ENCODE measurements at places on chromosomes 16 and 17. TPM values are rescaled to one million over a fixed set of nuclear protein-coding genes. Genes with fewer than 3 reads are reported as not detected.

KCNAB3 gene
- 0.26 TPM for total RNA-seq

- DNase-seq: no peak
Observed at GRCh38 chr17:10649602-10650001, 7.5 kb downstream of the MYH3 start.

SAMD14 gene
- total RNA-seq: 2.8 TPM

DNA sequence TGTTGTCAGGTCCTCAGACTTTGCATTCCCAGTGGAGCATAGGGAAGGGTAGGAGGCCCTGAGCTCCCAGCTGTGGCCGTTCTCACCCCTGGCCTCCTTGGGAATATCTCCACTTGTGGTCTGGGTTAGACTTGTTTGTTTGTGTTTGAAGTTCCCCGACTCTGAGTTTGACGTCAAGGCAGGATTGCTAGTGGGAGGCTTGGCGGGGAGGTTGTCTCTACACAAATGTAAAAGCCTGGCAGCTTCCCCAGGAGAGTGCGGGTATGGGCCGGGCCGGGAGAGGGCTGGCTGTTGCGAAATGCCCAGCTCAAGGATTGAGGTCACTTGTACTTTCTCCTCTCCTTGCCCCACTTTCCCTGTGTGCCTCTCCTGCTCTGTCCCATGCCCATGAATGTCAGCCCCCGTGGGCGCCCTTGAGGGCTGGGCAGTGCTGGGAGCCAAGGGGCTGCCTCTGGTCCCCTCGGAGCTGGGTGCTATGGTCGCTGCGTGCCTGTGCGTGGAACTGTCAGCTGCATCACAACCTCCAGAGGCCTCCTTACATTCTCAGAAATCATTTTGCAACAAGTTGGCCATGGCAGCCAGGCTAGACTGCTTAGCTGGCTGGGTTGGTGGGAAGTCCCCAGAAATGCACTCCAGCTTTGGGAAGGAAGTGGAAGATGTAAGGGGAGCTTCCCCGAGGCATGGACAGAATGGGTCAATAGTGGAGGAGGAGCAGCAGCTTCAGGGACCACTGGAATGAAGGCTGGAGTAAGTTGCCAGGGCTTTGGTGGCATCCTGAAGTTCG is 84.3 kb downstream of the KSR1 start:
- no peak for DNase-seq

HEATR9 gene
- not detected for total RNA-seq

- DNase-seq: no peak
Observed at GRCh38 chr16:74837056-74837455, 62.4 kb upstream of the FA2H start.

CLEC10A gene
- 1.8 TPM for total RNA-seq

GRCh38 chr16:66265556-66266141 is 100.8 kb upstream of the CDH5 start:
- no peak for DNase-seq
